ENCODE measurements at places on chromosomes 12 and 14.

GRCh38 chr12:66598079-66598478 lies 80.8 kb downstream of the GRIP1 start:
- DNase-seq = no peak
- H3K4me1 ChIP-seq = peaks cover 4% of the 10 kb centered on the region
- no peaks in the 10 kb centered on the region for H3K27me3 ChIP-seq
- no peak overlapping the region for H3K4me3 ChIP-seq

DNA sequence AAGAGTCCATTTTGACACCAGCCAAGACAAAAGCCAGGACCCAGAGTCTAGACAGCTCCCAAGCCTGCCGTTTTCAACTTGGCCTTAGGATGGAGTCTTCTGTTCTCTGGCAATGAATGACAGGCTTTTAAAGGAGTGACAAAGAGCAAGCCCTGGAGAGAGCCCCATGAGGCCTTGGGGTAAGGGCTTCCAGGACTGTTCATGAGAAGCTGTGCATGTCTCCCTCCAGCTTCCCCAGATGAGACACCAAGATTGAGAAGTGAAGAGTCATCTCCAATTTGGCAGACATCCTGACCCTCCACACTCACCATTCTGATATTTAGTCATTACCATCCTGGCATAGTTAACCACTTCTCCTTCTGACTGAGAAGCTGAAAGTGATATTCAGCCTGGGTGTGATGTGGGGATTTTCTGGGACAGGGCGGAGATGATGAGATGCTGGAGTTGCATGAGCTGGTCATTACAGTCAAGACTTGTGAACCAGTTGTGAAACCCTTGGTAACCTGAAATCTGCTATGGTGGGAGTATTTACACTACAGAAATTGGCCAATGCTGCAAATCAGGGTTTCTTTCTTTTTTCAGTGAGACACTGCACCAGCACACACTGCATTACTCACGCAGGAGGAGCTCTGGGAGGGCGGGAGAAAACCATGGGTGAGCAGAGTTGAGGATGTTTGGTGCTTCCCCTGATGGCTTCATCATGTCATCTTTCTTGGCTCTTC lies 77.8 kb downstream of the VCPKMT start:
- H3K4me3 ChIP-seq = no peak overlapping the region
- peaks cover 2% of the 10 kb centered on the region for H3K27me3 ChIP-seq
- peaks cover 15% of the 10 kb centered on the region for H3K4me1 ChIP-seq
- no peak for DNase-seq
- no peaks in the 10 kb centered on the region for H3K36me3 ChIP-seq

GRCh38 chr12:123064366-123064765 lies 83.9 kb downstream of the ARL6IP4 start:
- H3K36me3 ChIP-seq = peaks cover 8% of the 10 kb centered on the region
- no peak for DNase-seq
- H3K27ac ChIP-seq = no peak overlapping the region
- H3K4me3 ChIP-seq = no peak overlapping the region

- no peak for DNase-seq
- no peaks in the 10 kb centered on the region for H3K36me3 ChIP-seq
- no peak overlapping the region for H3K27ac ChIP-seq
- H3K4me1 ChIP-seq = peaks cover 17% of the 10 kb centered on the region
- H3K4me3 ChIP-seq = no peak overlapping the region
- H3K27me3 ChIP-seq = no peaks in the 10 kb centered on the region
These were observed 121.8 kb downstream of the TBC1D30 start for GRCh38 chr12:64946132-64946829.
